ENCODE measurements at places on chromosomes 1 and 21. TPM values are rescaled to one million over a fixed set of nuclear protein-coding genes. Genes with fewer than 3 reads are reported as not detected.

GLIS1 gene
- not detected for total RNA-seq

SPRR2G gene
- not detected for total RNA-seq

TFB2M gene
- total RNA-seq: 16.0 TPM

DNA sequence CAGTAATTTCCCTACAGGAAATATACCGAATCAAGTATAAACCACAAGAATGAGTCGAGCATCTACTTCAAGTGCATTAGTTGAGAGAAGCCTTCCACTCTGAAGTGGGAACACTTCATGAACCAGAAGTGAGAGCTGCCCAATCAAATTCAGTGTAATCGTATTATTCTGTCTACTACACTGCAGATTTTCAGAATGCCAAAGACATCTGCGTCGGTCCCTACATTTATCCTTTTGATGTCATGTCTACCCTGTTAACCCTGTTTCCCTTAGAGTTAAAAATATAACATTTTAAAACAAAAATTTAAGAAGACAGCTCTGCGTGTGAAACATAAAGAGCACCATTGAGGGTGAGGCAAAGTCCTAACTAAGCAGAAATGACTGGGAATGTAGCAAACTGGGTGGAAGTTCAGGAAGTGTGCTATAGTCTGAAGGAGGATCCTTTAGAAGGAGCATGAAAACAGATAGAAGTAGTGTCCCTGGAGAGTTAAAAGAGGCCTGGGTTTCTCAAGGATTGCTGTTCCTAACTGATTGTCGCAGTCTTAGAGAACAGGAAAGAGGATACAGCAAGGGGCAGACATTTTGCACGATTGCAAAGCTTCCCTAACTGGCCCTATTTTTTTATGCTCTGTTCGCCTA lies 291.2 kb downstream of the PTPRC start:
- peaks cover 44% of the 10 kb centered on the region for H3K4me1 ChIP-seq
- no peaks in the 10 kb centered on the region for H3K27me3 ChIP-seq
- peak overlapping the region; percentile 88 for H3K27ac ChIP-seq
- peak overlapping the region; percentile 67 for H3K4me3 ChIP-seq

DNA sequence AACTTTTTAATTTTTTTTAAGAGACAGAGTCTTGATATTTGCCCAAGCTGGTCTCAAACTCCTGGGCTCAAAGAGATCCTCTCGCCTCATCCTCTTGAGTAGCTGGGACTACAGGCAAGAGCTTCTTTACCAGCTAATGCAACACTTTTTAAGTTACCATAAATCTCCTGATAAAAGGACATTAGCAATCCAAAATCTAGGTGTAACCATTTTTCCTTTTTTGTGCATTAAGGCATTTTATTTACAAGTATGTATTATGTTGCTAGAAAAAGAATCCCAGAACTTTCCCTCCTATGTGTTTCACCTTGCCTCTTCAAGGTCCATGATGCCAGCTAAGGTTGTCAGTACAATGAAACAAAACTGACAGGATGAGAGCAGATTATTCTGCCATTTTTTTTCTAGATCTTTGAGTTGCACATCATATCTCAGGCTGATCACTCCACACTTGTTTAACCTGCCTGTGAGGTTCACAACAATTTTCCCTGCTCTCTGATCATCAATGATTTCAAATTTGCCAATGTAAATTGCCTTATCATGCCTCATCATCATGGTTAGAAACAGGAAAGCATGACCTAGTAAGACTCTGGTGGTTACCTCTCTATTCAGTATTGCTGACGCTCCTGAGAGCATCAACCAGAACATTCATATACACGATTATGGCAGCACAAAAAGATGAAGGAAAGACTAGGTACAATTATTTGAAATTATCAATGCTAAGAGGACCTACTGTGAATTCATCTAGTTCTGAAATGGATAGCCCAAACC lies 173.2 kb downstream of the EIF4G3 start:
- no peak overlapping the region for H3K4me3 ChIP-seq
- H3K27ac ChIP-seq: no peak overlapping the region
- H3K27me3 ChIP-seq: no peaks in the 10 kb centered on the region

DNA sequence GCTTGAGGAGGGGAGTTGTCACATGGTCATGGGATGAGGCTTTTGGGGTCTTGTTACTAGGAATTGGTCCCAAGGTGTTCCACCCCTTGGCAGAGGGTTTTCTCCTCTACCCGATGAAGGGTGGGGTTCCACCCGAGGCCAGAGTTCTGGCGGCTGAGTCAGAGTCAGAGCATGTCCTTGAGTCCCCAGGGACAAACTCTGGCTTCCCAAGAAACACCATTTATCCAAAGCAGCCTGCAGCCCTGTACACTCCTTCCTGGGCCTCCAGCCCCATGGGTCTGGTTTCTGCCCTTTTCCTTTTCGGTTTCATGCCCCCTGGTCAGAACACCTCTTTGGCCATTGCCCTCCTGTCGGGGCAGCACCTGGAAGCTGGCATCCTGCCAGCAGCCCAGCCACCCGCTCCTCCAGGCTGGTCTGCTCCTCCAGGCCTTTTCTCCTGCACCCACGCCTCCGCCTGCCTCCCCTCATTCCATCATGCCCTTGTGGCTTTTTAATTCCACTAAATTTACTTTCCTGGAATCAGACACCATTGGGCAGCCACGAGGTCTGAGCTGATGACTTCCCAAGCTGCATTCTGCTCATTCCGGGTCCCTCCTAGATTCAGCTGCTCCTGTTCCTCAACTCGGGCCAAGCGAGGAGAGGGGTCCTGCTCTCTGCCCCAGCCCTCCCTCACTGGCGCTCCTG lies 301.7 kb upstream of the VAMP3 start:
- no peaks in the 10 kb centered on the region for H3K36me3 ChIP-seq
- no peaks in the 10 kb centered on the region for H3K27me3 ChIP-seq
- H3K4me3 ChIP-seq: no peak overlapping the region
- H3K4me1 ChIP-seq: no peaks in the 10 kb centered on the region
- H3K27ac ChIP-seq: no peak overlapping the region

- H3K27me3 ChIP-seq: no peaks in the 10 kb centered on the region
- H3K4me3 ChIP-seq: no peak overlapping the region
- H3K27ac ChIP-seq: no peak overlapping the region
Measured at GRCh38 chr1:223423641-223424233, 30.5 kb downstream of the CCDC185 start.

- DNase-seq: peak; percentile 31
- no peaks in the 10 kb centered on the region for H3K27me3 ChIP-seq
- H3K36me3 ChIP-seq: peaks cover 58% of the 10 kb centered on the region
- H3K4me3 ChIP-seq: no peak overlapping the region
- peaks cover 12% of the 10 kb centered on the region for H3K4me1 ChIP-seq
- H3K27ac ChIP-seq: no peak overlapping the region
Measured at GRCh38 chr21:31142600-31142999, 104.3 kb upstream of the KRTAP19-8 start.
